ENCODE measurements at places on chromosomes 12 and 14.

DNA sequence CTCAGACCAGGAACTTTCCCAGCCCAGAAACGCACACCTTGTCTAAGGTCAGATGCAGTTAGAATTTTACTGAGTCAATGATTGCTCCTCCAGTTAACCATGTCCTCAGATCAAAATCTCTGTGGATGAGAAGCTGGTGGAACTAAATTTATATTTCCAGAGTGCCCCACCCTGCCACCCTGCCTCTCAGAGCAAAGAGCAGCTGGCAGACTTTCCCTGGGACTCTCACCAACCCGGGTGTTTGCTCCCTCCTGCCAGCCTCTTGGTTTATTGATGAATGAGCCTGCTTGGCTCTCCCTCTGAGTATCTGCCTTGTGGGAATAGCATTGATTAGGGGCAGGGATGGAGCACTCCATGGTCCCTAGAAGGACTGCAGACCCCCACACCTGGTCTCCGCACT is 5.9 kb upstream of the KRT1 start:
- no peak for DNase-seq

DNA sequence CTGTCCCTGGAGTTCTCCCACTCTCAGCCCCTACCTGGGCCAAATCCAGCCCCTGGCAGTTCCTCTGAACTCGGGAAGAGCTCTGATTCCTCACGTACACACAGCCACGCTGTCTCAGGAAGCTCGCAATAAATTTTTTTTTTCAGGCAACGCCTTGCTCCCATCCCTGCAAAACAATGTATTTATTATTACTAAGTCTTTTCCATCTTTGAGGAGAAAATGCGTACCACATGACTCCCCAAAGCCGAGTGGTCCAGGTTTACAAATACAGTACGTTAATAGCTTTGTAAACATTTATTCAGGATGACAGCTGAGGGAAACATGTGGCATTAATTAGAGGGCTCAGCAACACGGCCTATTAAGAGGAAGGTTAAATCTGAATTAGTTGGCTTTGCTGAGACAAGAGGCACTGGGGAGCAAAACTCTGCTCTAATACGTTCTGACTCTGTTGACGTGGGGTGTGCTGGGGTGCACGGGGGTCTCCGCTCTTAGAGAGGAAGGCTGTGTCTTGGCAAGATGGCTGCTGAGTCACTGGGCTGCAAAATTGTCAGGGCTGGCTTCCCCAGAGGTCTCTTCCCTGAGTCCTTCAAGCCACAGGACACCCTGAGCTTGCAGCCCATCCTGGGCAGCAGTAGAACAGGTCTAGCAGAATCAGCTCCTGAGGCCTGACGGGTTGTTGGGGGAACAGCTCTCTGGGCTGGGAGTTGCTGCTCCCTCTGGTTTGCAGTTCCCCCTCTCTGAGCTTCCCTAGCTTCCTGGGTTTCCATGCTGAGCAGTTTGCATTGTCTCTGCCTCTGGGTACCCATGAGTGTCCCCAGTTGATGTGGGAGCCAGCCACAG is 185.2 kb upstream of the TBX3 start:
- DNase-seq: no peak

DNA sequence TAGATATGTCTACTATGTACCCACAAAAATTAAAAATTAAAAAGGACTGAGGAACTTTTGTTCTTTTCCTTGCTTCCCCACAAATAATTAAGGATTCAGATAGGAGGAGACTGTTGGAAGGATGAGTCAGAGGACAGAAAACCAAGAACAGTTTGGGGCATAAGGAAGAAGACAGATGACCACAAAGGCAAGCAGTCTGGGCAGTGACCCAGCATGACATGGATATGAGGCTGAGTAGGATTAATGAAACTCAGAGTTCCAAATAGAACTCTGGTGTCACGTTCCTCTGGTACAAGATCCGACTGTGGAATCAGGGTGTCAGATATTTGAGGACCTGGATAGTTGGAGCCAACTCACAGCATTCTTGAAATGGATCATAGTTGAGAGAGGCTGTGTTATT is 89.3 kb upstream of the SLC38A4 start:
- no peak for DNase-seq

- peak; percentile 77 for DNase-seq
Observed at GRCh38 chr12:54935235-54935951, 49.2 kb downstream of the TESPA1 start.

GRCh38 chr12:102675672-102676071 is 195.3 kb upstream of the IGF1 start:
- no peak for DNase-seq

DNA sequence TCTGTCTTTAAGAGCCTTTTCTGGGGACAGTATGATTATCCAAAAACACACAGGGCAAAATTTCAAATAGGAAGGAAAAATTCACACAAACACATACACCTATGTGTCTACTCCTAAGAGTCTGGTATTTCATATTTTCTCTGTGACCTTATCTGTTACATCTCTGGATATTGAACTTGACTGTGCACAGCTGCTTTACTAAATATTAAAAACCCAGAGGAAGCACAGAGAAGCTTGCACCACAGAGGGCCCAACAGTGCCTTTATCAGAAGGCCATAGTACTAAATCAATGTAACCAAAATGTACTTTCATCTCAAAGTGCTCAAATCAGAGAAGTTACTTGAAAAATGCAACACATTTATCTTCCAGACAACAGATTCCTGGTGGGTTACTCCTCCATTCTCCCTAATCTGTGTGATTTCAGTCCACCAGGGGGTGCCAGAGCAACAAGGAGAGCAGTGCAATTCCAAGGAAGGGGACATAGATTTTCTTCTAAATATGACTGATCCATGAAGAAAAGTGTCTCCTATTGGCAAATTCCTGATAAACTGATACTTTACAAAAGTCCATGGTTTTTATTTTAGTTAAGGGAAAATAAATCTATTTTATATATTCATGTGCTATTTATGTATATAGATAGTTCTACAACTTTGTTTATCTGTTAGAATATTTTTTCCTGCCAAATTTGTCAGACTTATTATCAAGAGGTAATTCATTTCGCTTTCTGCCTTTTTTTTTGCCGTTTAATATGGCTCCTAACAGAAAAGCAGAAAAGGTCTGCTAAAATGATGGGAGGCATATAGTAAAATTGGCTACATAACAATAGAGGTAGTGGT is 617.6 kb downstream of the LRFN5 start:
- peak; percentile 37 for DNase-seq

DNA sequence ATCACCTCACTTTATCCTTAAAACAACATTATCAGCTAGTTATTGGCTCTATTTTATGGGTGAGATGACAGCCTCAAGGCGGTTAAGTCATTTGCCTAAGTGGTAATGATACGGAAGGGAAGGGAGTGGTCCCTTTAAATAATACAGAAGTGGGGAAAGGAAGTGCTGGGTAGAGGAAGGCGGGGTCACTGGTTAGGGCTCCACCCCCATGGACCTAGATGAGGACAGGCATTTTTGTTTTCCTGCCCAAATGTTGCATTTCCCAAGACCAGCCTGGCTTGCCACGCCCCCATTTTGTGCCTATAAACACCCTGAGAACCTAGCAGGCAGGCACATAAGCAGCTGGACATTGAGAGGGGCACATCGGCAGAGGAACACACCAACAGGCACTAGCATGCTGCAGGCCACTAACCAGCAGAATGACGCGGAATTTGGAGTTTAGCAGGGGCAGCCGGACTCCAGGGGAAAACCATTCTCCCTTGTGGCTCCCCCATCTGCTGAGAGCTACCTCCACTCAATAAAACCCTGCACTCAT is 100.9 kb downstream of the EPS8 start:
- peak; percentile 93 for DNase-seq

DNA sequence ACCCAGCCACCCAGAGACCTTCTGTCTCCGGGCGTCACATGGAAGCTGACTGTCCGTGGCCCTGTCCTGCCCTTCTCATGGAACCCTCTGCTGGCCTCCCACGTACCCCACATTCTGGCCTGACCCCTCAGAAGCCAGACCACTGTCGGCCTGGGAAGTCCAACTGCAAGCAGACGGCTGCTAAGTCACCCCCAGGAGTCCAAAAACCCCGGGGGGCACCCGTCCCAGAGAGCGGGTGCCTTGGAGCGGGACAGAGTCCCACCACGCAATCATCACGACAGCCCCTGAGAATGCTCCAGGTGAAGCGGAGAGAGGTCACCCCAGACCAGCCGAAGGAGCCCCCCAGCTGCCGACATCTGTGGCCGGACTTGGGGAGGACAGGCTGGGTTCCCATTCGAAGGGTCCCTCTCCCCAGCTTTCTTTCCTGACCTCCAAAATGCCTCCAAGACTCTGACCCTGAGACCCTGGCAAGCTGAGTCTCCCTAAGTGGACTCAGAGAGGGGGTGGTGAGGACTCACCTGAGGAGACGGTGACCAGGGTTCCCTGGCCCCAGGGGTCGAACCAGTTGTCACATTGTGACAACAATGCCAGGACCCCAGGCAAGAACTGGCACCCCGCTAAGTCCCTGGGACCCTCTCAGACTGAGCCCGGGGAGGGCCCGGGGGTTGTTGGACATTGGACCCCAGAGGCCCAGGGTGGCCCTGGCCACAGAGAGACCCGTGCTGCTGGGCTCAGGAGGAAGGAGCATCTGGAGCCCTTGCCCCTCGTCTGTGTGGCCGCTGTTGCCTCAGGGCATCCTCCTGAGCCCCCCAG is 337.1 kb downstream of the TMEM121 start:
- DNase-seq: no peak

- DNase-seq: no peak
Observed at GRCh38 chr14:100428727-100429126, 105.6 kb downstream of the SLC25A47 start.

DNA sequence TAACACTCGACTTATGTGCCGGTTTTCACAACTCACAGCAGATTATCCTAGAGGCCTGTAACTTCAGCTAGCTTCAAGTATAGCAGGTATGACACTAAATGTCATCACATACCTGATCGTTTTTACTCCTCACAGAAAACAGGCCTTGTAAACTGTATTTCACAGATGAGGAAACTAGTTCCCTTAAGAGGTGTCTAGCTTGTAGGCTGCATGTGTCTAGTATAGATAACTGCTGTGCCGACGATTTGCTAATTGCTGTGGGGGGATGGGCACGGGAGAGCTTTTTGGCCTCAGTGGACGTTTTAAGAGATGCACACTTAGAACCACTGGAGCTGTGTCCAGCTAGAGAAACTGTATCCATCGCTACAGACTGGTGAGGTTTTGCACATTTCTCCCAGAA is 78.8 kb downstream of the PAPOLA start:
- no peak for DNase-seq

- no peak for DNase-seq
Observed at GRCh38 chr12:79367032-79367589, 323.7 kb downstream of the PAWR start.

DNA sequence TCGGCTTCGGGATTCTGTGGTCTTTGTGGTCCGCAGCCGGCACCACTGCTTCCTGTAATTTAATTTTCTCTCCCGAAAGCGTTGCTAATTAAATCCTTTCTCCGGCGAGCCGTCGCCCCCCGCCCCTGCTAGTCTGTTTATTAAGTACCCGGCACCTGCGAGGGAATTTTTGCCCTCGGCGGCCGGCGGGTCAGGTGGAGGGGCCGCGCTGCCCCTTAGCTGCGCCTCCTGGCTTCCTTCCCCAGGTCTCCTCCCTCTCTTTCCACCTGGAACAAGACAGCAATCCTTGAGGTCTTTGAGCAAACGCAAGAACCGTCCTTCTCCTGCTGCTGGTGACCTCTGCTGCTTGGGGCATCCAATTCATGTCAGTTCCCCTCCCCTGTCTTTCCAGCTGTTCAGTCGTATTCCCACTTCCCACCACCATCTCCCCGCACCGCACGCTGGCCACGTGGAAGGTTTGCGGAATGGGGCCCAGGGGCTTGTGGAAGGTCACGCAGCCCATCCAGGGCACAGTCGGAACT is 16.2 kb downstream of the ZDHHC22 start:
- DNase-seq: no peak

- DNase-seq: peak; percentile 84
Observed at GRCh38 chr12:124422570-124423523, 128.0 kb downstream of the RFLNA start.

DNA sequence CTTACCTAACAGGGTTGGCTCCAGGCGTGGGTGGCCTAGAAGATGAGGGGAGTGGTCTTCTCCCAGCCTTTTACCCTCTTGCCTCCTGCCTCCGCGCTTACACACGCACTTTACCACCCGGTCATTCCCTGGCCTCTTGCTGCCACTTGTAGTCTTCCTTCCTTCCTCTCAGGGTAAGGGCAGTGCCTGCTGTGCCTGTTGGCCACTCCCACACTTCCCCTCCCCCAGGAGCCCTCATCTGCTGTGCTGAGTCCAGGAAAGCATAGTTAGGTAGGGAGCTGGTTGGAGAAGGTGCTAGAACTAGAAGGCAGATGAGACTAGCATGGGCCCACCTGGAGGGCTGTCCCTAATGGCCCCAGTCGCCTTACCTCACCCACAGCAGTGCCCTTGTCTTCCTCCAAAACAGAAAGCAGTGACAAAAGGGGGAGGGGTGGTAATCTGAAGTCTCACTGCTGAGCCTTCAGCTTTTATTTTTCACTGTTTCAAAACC is 54.3 kb upstream of the SRSF5 start:
- DNase-seq: no peak

GRCh38 chr12:52517888-52518287 is 2.3 kb downstream of the KRT5 start:
- no peak for DNase-seq

GRCh38 chr12:108305991-108306501 is 33.1 kb downstream of the CMKLR1 start:
- no peak for DNase-seq

DNA sequence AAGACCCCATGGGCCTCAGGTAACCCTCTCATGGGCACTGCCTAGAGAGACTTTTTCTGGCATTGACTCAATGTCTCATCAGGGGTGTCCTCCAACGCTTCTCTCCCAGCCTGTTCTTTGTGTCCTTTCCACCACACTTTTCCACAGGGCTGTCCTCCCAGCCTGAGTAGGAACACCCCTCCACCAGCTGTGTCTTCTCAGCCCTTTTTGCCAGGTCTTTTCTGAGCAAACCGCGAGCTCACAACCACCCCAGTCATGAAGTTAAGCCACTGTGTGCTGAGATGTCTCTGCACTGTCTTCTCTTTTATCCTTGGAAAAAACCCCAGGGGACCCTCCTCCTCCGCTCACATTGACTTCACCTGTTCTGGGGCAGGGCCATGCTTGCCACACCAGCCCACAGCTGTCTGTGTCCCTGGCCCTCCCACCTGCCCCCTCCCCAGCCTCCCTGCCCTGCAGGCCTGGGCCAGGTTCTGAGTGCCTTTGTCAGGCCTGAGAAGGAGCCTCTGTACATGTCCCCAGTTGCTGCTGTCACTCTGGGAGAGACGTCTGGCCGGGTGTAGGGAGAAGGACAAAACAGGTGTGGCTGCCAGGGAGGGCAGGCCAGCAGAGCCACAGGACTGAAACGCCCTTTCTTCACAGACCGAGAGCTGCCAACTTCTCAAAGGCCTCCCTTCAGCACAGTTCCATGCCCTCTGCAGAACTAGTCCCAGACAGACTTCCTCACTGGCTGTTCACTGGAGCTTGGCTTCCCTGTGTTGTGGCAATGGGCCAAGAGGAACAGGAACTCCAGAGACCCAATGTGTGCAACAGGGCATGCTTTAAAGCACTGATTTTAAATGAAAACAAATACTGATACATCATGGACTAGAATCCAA is 50.5 kb upstream of the PNMA1 start:
- DNase-seq: no peak

GRCh38 chr12:5417500-5417899 is 14.4 kb upstream of the NTF3 start:
- no peak for DNase-seq

GRCh38 chr14:73502017-73502619 is 11.4 kb downstream of the RIOX1 start:
- no peak for DNase-seq

Data from HCT116 (cell line).